ENCODE measurements at places on chromosomes 11 and 22. TPM values are rescaled to one million over a fixed set of nuclear protein-coding genes. Genes with fewer than 3 reads are reported as not detected.

Gene ACRV1
- total RNA-seq = not detected

- H3K4me1 ChIP-seq = no peaks in the 10 kb centered on the region
- H3K27ac ChIP-seq = no peak overlapping the region
- DNase-seq = no peak
- H3K36me3 ChIP-seq = no peaks in the 10 kb centered on the region
Observed at GRCh38 chr11:22787551-22788162, 41.9 kb downstream of the SVIP start.

GRCh38 chr22:35464399-35464798 is 64.5 kb downstream of the MCM5 start:
- no peak overlapping the region for H3K27ac ChIP-seq
- no peaks in the 10 kb centered on the region for H3K4me1 ChIP-seq
- no peak for DNase-seq
- no peak overlapping the region for H3K4me3 ChIP-seq
- H3K36me3 ChIP-seq = peaks cover 22% of the 10 kb centered on the region
- no peaks in the 10 kb centered on the region for H3K27me3 ChIP-seq

Gene RAG1
- total RNA-seq = 0.14 TPM

Gene SLC17A6
- total RNA-seq = not detected

- H3K27me3 ChIP-seq = no peaks in the 10 kb centered on the region
- DNase-seq = no peak
- peaks cover 5% of the 10 kb centered on the region for H3K36me3 ChIP-seq
- H3K4me1 ChIP-seq = peaks cover 9% of the 10 kb centered on the region
Observed at GRCh38 chr22:20127869-20128618, 3.6 kb upstream of the ZDHHC8 start.

DNA sequence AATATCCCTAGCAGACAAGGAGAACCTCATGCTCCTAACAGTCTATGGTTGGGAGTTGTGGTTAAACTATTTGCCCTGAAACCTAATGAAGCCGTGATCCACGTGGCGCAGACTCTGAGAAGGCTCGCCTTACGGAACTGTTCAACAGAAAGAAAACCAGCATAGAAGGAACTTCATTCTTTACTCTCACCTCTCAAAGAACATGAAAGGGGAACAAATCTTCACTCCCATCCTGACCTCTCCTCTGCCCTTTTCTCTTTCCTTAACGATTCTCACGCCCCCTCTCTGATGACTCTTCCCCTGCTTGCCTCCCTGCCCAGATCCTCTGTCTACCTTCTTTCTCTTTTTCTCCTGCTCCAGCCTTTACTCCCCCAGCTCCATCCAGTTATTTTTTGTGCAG is 54.2 kb downstream of the IRAG1 start:
- no peaks in the 10 kb centered on the region for H3K36me3 ChIP-seq
- no peaks in the 10 kb centered on the region for H3K4me1 ChIP-seq
- H3K27ac ChIP-seq = no peak overlapping the region
- no peak for DNase-seq
- peaks cover 6% of the 10 kb centered on the region for H3K27me3 ChIP-seq

- no peak overlapping the region for H3K4me3 ChIP-seq
- DNase-seq = no peak
- H3K27ac ChIP-seq = no peak overlapping the region
- H3K27me3 ChIP-seq = no peaks in the 10 kb centered on the region
- no peaks in the 10 kb centered on the region for H3K36me3 ChIP-seq
- no peaks in the 10 kb centered on the region for H3K4me1 ChIP-seq
Observed at GRCh38 chr11:1126491-1126926, 31.2 kb upstream of the MUC5AC start.

GRCh38 chr11:17611049-17611448 is 64.0 kb downstream of the OTOG start:
- H3K27me3 ChIP-seq = peaks cover 10% of the 10 kb centered on the region
- no peak for DNase-seq
- no peak overlapping the region for H3K4me3 ChIP-seq
- H3K27ac ChIP-seq = no peak overlapping the region

- H3K27me3 ChIP-seq = peaks cover 9% of the 10 kb centered on the region
- peaks cover 5% of the 10 kb centered on the region for H3K4me1 ChIP-seq
- H3K36me3 ChIP-seq = no peaks in the 10 kb centered on the region
Observed at GRCh38 chr22:43885319-43885671, 6.5 kb downstream of the PNPLA5 start.

Gene ACR
- total RNA-seq = not detected

- H3K36me3 ChIP-seq = no peaks in the 10 kb centered on the region
- no peak overlapping the region for H3K4me3 ChIP-seq
- DNase-seq = no peak
- peaks cover 12% of the 10 kb centered on the region for H3K4me1 ChIP-seq
- H3K27ac ChIP-seq = no peak overlapping the region
Observed at GRCh38 chr11:73990730-73991129, 8.1 kb upstream of the UCP2 start.

DNA sequence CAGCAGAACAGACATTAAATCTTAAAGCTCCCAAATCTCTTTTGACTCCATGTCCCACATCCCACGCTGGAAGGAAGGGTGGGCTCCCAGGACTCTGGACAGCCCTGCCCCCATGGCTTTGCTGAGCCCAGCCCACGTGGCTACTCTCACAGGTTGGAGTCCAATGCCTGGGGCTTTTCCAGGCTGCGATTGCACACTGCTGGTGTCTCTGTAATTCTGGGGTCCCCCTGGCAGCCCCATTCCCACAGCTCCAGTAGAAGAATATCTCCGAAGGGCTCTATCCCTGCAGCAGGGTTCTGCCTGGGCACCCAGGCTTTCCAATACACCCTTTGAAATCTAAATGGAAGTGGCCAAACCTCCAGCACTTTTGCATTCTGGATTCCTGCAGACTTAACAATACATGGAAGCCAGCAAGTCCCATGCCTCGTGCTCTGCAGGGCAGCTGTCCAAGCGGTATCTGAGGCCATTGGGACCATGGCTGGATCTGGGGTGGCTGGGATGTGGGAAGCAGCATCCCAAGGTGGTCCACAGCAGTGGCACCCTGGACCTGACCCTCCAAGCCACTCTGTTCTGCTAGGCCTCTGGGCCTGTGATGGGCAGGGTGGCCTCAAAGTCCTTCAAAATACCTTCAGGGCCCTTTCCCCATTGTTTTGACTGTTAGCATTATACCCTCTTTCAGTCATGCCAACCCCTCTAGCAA is 47.9 kb upstream of the TH start:
- no peak overlapping the region for H3K27ac ChIP-seq
- peaks cover 29% of the 10 kb centered on the region for H3K27me3 ChIP-seq
- peaks cover 3% of the 10 kb centered on the region for H3K36me3 ChIP-seq
- H3K4me1 ChIP-seq = no peaks in the 10 kb centered on the region
- no peak overlapping the region for H3K4me3 ChIP-seq

DNA sequence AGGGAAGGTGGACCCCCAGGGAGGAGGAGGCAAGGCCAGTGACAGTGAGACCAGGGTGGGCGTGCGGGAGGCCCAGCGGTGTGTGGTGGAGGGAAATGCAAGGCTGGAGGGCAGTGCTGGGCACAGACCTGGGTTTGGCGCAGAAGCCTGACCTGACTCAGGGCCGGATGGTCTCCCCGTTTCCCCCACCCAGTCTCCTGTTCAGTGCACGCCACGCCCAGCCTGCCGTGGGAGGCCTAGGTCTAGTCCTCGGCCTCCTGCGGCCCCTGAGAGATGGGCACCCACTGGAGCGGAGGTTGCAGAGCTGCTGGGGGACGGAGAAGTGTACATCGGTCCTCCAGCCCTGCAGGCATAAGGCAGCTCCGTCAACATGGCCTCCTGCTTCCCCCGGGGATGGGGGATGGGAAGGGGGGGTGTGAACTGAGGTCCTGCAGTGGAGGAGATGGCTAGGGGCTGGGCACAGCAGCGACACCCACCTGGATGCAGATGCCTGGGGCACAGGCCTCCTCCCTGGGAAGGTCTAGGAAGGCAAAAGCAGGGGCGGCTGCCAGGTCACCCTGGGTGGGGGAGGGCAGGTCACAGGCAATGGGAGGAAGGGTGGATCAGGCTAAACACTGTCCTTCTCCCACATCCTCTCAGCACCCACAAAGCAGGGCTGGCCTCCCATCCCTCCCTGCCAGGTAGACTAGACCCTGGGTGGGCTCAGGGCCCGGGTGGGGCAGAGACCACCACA is 15.9 kb downstream of the IL17REL start:
- no peak for DNase-seq
- H3K27ac ChIP-seq = no peak overlapping the region
- no peak overlapping the region for H3K4me3 ChIP-seq
- no peaks in the 10 kb centered on the region for H3K36me3 ChIP-seq
- H3K27me3 ChIP-seq = no peaks in the 10 kb centered on the region

Gene EHBP1L1
- 120 TPM for total RNA-seq

DNA sequence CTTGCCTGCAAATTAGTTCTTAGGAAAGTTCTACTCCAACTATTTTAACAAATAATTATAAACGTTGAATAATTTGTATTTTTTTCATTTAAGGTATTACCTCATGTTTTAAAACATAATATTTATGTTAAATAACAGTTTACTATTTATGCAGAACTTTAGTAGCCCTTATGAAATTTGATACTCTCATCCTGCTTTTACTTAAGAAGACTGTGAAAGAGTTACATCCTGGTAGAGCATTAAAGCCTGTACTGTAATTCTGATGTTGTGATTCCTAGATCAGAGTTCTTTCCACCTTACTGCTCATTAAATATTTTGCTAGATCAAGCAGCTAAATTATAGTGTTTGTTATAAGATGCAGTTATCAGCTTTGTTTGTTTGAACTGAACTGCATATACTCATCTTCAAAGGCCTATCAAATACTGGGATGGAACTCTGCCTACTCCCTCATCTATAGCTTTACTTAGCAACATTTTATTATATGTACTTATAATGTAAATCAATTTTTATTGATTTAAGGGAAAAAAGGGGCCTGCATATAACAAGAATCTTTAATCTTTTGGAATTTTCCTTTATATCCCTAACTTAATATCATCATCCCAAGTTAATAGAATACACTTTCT is 304.2 kb downstream of the DYNC2H1 start:
- H3K27ac ChIP-seq = no peak overlapping the region
- H3K27me3 ChIP-seq = peaks cover 3% of the 10 kb centered on the region
- no peak for DNase-seq
- no peaks in the 10 kb centered on the region for H3K36me3 ChIP-seq
- H3K4me3 ChIP-seq = no peak overlapping the region

DNA sequence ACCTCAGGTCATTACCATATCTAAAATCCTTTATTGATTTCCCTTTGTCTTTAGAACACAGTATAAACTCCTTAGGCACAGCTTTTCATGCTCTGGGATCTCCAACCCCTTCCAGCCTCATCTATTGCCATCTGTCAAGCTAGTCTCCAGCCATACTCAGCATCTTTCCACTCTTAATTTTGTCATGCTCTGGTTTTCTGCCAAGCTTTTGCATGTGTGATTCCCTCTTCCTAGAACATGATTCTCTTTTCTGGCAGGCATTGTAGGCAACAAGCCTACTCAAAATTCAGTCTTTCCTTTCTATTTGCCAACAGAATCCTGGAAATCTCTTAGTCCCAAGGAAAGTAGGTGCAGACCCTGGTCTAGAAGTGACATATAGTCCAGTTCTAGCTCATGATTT is 35.5 kb upstream of the SLC6A5 start:
- DNase-seq = no peak
- peaks cover 7% of the 10 kb centered on the region for H3K27me3 ChIP-seq
- no peaks in the 10 kb centered on the region for H3K4me1 ChIP-seq
- no peak overlapping the region for H3K27ac ChIP-seq
- H3K4me3 ChIP-seq = no peak overlapping the region
- H3K36me3 ChIP-seq = no peaks in the 10 kb centered on the region

DNA sequence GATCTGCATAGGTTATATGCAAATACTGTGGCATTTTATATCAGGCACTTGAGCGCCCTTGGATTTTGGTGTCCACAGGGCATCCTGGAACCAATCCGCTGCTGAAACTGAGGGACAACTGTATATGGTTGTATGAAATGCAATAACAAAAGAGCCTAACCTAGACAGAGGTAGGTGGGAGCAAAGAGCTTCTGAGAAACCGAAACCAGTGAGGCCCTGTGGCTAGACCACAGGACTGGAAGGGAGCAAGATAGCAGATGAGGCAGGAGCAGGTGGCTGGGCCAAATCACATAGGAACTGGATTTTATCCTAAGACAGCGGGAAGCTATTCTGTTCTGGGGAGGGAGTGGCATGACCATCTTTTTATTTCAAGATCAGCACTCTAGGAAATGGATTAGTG is 30.1 kb downstream of the RCN1 start:
- H3K4me1 ChIP-seq = peaks cover 5% of the 10 kb centered on the region
- H3K27me3 ChIP-seq = peaks cover 26% of the 10 kb centered on the region
- DNase-seq = no peak
- no peak overlapping the region for H3K27ac ChIP-seq
- no peak overlapping the region for H3K4me3 ChIP-seq

Gene ACTN3
- total RNA-seq = 0.11 TPM

Gene HSPB2
- 0.23 TPM for total RNA-seq
